CD4-positive, alpha-beta T cell treated with Interleukin-6 for 4 hours (primary cell): ENCODE measurements at places on chromosomes 6 and 20.

DNA sequence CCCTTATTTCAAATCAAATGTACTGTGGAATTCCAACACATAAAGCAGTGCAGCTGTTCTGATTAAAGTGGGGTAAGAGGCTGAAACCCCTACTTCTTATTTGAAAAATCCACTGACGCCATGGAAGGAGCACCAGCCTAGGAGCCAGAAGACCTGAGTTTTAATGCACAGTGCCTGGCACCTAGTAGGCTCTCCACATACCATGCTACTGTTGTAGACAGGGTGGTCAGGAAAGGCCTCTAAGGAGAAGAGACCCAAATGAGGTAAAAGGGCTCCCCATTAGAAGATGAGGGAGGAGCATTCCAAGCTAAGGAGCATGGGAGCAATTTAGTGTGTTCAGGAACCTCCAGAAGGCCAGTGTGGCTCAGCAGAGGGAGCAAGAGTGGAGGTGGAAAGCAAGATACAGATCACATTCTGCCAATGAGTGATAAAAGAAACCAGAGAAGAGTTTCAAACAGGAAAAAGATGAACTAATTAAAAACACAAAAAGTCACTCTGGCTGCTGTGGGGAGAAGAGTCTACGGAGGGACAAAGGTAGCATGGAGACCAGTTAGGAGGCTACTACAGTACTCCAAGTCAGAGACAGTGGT lies 11.8 kb upstream of the ZNF76 start:
- no peak for DNase-seq

GRCh38 chr6:88403486-88403885 lies 237.3 kb upstream of the CNR1 start:
- no peak for DNase-seq

- DNase-seq, result no peak
Measured at GRCh38 chr20:46648903-46649649, 2.2 kb downstream of the SLC13A3 start.

- no peak for DNase-seq
Measured at GRCh38 chr20:829551-829950, 4.0 kb upstream of the FAM110A start.

DNA sequence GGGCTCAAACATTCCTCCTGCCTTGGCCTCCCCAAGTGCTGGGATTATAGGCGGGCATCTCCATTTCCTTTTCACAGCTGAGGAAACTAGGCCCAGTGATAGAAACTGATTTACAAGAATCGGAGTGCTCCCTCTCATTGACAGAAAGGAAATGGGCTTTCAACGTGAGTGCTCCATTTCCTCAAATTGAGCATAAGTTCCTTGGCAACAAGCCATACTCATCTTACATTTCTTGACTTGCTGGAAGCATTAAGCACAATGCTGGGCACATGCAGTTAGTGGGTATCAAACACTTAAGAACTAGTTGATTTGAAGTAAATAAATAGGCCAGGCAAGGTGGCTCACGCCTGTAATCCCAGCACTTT lies 54.7 kb downstream of the FGD2 start:
- DNase-seq, result no peak
